ENCODE measurements at places on chromosomes 12 and 14.

- no peak for DNase-seq
These were observed 2.8 kb upstream of the MYL6 start for GRCh38 chr12:56155256-56155845.

DNA sequence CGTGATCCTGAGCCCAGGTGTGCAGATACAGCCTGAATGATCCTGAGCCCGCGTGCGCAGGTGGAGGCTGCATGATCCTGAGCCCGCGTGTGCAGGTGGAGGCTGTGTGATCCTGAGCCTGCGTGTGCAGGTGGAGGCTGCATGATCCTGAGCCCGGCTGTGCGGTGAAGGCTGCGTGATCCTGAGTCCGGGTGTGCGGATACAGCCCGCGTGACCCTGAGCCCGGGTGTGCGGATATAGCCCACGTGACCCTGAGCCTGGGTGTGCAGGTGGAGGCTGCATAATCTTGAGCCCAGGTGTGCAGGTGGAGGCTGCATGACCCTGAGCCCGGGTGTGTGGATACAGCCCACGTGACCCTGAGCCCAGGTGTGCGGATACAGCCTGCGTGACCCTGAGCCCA lies 20.3 kb downstream of the BRF1 start:
- DNase-seq = no peak

GRCh38 chr12:52845946-52846345 lies 2.8 kb downstream of the KRT78 start:
- no peak for DNase-seq

GRCh38 chr14:76227450-76228050 lies 75.8 kb downstream of the GPATCH2L start:
- no peak for DNase-seq

DNA sequence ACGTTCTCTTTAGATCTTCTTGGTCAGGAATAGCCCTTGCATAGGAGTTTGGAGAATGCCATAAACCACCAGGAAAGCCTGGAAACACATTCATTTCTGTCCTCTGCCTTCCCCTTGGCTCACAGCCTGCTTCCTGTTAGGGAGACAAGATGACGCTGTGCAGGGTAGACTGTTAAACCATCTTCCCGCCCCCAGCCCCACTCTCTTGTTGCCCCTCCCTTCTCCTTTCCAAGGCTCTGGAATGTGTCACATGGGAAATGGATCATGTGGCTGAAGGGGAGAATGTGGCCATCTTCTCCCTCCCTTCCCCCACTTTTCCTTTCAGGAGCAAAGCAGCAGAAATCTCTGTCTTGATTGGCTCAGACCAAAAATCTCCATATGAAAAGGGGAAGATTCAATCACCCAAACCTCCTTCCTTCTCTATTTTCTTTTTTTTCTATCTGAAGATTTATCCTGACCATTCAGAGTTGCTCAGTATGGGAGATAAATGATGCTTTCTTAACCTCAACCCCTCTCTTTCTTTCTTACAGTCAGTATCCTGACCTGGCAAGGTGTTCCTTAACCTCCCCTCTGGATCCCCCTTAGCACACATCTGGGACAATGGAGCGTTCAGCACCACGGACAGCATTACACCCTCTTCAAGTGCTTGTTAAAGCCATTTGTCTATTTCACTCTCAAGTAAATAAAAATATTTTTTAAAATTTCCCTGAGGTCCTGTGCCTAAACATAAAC lies 11.4 kb downstream of the GPR19 start:
- no peak for DNase-seq

GRCh38 chr14:96902004-96902403 lies 104.8 kb downstream of the VRK1 start:
- no peak for DNase-seq

GRCh38 chr14:83425138-83425537 lies 1891.5 kb upstream of the SEL1L start:
- no peak for DNase-seq

DNA sequence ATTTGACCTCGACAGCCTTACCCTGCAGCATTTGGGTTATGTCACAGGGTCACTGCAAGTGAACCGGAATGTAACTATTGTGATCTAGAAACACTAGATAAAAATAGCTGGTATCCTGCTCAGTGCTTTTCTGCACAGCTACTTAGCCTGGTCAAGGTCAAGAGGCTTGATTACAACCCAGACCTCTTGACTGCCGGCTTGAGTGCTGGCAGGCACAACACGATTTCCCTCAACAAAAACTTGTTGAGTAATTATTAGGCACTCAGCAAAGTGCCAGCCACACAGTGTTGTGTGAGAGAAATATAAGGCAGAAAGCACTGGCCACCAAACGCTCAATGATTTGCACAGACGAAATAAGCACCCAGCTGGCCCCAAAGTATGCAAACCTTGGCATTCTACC lies 156.7 kb downstream of the NUAK1 start:
- no peak for DNase-seq

DNA sequence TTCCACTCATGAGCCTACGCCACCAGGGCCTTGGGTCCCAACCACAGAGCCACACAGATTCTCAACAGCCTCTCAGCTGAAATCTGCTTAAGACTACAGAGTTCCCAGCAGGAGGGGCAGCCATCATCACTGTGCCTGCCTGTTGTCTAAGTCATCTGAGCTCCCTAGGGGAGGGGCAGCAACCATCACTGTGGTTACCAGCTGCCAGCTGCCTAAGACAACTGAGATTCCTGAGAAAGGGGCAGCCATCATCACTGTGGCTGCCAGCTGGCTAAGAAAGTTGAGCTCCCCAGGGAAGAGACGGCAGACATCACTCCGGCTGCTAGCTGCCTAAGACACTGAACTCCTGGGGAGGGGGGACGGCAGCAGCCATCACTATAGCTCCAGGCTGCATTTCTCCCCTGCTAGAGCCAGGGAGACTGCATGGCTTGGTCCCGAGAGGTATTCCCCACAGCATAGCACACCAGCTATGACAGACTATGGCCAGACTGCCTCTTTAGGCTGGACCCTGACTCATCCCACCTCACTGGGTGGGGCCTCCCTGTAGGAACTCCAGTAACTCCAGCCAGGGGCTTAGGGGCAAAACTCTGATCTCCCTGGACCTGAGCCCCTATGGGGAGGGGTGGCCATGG lies 37.2 kb upstream of the C14orf132 start:
- DNase-seq = no peak

DNA sequence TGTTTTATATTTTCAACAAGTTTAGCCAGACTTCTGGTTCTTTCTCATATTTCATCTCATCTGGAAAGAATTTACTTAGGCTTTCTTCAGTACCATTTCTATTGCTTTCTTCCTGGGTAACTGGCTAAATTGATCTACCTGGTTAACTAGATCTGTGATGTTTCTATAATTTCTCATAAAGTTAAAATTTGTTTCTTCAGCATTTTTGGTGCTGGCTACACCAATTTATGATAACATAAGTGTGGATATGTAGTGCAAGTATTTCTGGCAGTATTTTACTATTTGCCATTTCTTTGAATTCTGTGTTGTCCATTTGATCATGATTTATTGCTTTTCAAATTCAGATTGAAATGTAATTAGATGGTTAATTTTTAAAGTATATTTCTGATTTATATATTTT lies 25.9 kb downstream of the ARHGAP5 start:
- DNase-seq = no peak

DNA sequence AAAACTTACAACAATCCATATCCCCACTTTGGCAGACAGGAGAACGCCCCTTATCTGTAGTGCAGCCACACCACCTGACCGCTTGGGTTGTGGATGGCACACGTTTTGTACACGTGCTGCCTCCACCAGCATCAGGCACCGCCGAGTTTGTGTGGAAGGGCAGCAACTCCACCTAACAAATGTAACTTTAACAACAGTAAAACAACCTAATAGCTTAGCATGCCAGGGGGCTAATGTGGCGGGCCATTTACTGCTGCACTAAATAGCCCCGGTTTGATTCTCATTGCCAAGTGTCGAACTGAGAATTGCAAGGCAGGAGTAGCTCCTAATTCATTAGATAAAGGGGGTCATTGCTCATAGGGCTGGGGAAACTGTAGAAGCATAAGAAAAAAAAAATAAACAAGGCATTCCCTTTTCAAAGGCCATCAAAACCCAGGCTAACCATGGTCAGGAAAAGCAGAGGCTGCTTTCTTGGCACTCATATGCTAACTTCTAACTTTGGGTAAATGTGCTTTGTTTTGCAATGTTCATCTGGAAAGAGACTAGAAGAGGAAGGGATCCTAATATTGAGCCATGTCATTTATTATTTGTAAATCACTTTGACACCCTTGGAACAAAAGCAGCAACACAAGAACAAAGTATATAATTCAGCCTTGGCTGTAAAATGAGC lies 279.7 kb upstream of the SOX5 start:
- no peak for DNase-seq

DNA sequence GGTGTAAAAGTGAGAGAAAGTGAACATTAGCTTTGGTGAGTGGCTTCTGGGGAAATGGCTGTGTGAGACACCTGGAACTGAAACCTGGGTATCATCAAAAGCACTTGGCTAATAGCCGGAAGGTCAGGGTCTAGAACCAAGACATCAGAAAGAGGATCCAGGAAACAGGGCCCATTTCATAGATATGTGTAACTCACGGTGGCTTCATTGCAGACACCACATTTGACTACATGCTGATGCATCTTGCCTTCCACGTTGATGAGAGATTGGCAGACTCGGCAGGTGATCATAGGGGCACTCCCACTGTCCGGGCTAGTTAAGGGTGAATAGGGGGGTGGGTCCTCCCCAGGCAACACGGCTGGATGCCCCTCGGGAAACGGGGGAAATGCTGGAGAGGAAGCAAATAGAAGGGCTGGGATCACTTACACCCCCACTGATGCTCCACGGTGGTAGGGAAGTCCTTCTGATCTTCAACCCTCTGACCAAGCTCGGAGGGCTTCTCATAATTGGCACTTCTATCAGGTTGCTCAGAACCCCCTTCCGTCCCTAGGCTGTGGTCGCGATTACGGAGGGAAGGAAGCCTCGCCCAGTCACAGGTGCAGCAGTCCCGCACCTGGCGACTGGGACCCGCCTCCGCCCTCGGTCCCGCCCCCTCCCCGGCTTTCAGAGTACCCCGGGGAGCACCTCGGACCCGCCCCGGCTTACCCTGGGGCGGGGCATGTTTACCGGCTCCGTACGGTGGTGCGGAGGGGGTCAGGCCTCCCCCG lies 593 bp downstream of the PIP4P1 start:
- DNase-seq = peak; percentile 52

GRCh38 chr14:51554339-51554920 lies 97.3 kb upstream of the FRMD6 start:
- no peak for DNase-seq

- DNase-seq = no peak
These were observed 1081.0 kb downstream of the VRK1 start for GRCh38 chr14:97878206-97878605.

DNA sequence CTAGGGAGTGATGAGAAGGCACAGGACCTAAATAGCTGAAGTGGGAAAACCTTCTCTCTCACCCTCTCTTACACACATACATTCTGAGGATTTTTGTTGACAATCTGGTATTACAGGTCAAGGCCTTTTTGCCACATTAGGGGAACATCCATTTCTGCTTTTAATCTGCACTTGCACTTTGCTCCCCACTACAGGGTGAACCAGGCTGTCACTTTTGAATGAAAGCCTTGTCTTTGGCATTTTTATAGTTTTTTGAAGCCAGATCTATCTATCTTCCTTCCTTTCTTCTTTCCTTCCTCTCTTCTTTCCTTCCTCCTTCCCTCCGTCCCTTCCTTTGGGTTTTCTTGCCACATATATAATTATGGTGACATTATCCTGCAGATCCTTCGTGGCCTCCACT lies 165.9 kb upstream of the OTX2 start:
- DNase-seq = no peak
